ENCODE measurements at places on chromosomes 3 and 15.
A peak's percentile ranks its signal among the peaks of the same experiment; 100 is the strongest.

GRCh38 chr15:77596821-77597803, 35.6 kb downstream of the LINGO1 start:
- DNase-seq, result no peak

- no peak for DNase-seq
These were observed 81.7 kb downstream of the WNT5A start for GRCh38 chr3:55405436-55405835.

DNA sequence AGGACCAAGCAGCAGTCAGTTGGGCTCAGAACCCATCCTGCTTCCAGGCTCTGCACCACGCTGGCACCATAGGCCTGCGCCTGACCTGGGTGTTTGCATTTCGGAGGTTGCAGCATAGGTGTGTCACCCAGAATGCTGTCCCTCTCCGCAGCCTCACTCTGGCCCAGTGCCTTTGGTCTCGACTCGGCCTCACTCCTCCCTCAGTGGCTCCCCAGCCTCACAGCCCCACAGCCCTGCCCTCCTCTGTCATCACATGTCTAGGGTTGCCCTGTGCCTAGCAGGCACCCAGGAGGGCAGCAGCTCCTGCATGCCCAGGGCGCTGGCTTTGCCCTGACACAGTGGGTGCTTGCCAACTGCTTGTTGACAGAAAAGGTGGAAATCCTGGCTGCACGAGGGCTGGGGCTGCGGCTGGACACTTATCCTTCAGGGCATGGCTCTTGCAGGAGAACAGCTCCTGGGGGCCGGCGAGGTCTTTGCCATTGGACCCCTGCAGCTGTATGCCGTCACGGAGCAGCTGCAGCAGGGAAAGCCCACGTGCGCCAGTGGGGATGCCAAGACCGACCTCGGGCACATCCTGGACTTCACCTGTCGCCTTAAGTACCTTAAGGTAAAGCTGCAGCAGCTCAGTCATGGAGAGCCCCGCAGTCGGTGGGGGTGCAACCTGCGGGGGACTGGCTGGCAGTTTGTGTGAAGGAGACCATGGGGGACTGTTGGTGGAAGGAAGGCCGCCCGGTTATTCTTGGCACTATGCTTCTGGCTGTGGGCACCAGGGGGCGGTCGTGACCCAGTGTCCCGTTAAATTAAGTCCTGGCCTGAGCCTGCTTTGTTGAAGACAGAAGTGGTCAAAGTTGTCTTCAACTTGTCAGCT, 16.2 kb downstream of the NISCH start:
- DNase-seq, result no peak

DNA sequence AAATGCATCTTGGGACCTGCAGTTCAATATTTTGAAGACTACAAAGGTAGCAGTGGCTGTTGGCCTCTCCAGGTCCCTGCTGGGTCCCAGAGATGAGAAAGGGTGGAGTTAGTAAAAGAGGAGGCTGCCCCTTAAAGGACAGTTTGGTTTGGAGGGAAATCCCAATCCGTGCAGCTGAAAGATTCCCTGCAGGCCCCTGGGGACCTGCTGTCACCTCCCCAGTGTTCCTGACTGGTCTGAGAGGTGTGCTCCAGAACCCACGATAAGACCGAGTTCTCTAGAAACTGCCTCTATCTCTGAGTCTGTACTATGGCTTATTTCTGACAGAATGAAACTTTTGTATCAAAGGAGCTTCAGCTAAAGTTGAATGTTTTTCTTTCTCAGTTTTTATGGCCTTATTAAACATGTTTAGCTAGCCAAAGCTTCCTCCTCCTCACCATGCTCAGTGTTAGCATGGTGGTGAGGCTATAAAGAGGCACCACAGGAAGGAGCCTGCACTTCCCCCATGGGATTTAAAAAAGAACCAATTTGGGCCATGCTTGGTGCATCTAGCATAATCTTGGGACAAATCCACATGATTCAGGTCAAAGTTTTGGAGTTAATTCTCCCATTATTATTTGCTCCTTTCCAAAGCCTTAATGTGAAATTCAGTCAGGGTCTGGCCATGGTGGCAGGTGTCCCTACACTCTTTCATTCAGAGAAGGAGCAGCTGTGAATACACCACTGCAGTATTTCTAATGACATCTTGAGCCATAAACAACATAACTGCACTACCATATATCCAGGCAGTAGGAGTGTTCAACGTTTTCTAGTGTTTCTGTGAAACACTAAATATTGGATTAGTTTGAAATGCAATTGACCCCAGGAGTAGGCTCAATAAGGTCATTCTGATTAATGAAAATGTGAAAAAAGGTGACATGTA, 74.4 kb downstream of the ATP1B3 start:
- no peak for DNase-seq

DNA sequence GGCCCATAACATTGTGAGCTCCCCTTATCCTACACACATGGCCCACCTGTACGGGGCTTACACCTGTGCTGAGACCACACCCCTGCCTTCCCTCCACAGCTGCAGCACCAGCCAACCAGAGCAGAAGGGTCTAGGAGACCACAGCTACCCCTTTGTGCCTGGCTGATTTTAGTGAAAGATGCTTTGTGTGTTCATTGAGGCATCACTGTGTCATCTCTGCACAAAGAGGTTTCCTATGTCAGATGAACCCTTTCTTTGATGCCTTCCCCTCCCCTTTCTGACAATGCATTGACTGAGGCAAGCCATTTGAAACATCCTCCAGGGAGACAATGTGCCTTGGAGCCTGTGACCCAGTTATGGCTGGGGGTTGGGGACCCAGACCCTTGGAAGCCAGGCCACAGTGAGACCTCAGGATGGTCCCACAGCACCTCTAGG, 54.9 kb upstream of the SLC7A14 start:
- DNase-seq, result no peak

DNA sequence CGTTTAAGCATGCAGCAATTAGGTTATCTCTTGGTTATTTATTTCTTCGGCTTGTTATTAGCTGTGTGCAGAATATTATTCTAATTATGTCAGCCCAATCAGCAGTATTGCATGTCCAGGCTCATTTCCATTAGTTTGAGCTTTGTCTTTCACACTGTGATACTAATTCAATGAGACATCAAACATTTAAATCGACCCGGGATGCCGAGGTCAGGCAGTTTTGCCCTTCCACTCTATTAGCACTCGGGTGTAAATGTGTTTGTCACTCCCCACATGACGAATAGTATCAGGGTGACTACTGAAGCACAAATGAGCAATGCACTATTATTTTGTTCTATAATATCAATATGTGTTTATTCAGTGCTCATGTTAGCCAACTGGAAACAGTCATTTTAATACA, 170.9 kb downstream of the ANXA2 start:
- no peak for DNase-seq

DNA sequence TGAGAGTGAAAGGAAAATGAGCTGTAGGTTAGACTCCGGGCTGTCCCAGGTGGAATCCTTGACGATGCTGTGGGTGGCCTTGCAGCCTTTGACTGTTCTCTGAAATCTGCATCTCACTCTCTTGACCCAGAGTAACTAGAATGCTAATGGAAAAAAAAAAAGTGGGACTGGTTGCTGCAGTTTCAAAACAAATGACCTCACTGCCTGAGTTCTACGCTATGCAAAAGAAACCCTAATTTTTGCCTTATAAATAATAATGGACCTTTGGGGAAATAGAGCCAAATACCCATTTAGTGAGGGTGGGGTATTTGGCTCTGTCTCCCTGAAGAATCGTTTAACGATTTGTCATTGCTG, 309.7 kb upstream of the C2CD4B start:
- no peak for DNase-seq

- peak; percentile 87 for DNase-seq
These were observed 18.8 kb downstream of the HEMK1 start for GRCh38 chr3:50587806-50588758.

GRCh38 chr3:177615015-177615414, 417.7 kb upstream of the TBL1XR1 start:
- DNase-seq, result no peak

DNA sequence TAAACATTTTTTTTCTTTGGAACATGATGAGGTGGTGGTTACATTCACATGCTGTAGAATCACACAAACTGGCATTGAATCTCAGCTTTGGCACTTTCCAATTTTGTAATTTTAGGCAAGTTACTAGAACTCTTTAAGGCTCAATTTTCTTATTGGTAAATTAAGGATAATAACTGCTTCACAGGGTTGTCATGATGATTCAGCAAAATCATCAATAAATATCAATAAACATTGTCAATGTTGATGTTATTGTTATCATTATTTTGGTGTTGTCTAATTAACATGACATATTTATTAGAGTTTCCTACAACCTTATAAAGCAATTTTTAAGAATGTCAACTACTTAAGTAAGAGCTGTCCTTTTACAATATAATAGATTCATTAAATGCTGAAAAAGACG, 1.6 kb downstream of the MDFIC2 start:
- DNase-seq, result no peak

DNA sequence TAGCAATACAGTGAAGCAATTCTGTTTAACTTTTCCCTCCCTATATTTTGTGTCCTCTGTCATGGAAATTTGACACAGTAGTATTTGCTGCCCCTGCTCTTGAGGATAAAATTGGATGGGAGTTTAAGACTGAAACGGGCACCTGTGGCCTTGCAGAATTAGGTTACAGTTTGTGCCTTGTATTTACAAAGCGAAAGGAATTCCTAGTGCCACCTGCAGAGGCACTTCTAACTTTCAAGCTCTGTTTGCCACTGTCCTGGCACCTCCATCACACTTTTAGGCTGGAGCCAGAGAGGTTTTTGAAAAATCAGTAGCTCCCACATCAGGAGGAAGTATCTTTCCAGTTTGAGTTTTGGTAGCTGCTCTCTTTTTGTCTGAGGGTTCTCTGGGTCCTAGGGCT, 39.5 kb downstream of the CD86 start:
- no peak for DNase-seq

DNA sequence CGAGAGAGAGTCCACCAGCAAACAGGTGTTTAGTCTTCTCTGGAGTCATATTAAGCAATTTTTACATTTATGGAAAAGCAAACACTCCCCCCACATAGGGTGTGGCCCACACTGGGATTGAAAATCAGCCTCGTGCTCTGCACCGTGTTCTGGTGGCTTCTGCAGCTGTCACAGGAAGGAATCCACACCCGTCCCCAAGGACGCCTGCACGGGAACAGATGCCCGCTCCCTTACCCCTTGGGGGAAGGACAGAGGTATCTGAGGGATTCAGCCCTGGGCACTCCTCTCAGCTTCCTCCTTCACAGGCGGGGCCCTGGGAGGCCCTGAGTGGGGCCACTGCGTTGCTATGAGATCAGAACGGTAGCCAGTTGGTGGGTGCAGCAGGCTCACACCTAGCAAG, 27.8 kb downstream of the LIPC start:
- DNase-seq, result no peak

DNA sequence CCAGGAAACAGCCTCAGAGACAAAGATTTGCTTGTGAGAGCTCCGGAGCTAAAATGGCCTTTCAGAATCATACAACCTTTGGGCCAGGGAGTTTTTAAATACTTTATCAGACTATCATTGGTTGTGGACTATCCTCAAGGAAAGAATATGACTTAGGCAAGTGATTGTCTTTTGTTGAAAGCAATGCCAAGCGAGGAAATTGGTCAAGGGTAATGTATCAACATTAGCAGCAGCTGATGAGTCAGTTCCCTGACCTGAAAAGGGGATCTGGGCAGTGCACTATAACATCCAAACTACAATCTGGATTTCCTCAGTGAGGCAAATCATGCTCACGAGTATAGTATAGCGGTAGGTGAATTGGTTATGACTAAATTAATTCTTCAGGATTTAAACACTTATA, 303.6 kb downstream of the LSAMP start:
- no peak for DNase-seq

DNA sequence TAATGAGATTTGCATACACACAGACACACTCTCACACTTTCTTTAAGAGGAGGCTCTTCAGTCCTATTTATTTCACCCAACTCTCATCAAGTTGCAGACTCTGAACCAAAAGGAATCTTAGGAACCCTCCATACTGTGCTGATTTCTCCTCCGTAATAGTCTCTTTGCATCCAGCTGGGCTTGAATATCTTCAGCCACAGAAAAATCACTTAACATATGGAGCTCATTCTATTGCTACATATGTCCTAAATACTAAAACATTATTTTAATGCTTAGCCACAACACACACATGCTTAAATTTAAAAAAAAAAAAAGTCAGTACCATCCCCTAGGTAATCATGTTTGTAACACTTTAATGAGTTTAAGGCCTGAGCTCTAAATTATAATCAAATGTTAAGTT, 287.5 kb upstream of the CNTN6 start:
- no peak for DNase-seq

GRCh38 chr3:61777483-61777882, 216.1 kb downstream of the PTPRG start:
- no peak for DNase-seq

DNA sequence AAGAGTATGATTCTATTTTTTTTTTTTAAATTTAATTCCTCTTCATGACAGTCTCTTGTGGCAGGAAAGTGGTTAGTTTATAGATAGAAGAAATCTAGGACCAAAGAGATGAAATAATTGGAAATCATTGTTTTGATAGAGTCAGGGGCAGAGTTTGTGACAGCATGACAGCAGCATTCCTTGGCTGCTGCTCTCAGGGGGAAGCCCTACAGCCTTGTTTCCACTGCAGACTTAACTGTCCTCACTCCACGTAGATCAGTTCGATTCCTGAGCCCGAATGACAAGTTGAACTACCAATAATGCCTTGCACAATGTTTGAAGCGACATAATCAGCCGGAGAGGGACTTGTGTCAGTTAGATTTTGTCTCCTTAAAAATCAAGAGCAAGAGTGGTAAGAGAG, 189.0 kb upstream of the ICE2 start:
- no peak for DNase-seq

- no peak for DNase-seq
These were observed 136.8 kb downstream of the FNDC3B start for GRCh38 chr3:172176061-172176770.

GRCh38 chr3:47228088-47228487, 54.5 kb downstream of the KIF9 start:
- DNase-seq, result no peak

GRCh38 chr15:42315521-42315920, 42.3 kb upstream of the TMEM87A start:
- DNase-seq, result no peak

DNA sequence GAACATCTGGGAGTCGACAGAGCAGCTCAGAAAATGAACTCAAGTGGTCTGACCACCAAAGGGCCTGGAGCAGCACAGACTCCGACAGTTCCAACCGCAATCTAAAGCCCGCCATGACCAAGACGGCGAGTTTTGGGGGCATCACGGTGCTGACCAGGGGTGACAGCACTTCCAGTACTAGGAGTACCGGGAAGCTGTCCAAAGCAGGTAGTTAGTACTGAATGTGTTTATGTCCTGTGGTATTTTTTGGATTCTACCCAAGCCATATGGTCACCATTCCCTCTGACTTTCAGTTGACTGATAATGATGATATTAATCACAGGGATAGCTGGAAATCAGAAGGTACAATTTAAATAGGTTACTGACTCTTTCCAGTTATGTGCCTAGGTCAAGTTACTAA, 82.3 kb downstream of the ARPP21 start:
- DNase-seq, result no peak

GRCh38 chr3:116337229-116337628, 108.1 kb downstream of the LSAMP start:
- DNase-seq, result no peak

GRCh38 chr3:49674497-49674983, 389 bp downstream of the APEH start:
- DNase-seq, result no peak
